ENCODE measurements at places on chromosomes 7 and 10.

- no peak for DNase-seq
Measured at GRCh38 chr7:120825576-120825975, 32.4 kb downstream of the TSPAN12 start.

GRCh38 chr7:69510114-69510513 lies 88.2 kb upstream of the AUTS2 start:
- no peak for DNase-seq

GRCh38 chr7:24939416-24939815 lies 40.6 kb downstream of the OSBPL3 start:
- DNase-seq, result no peak

- no peak for DNase-seq
Measured at GRCh38 chr10:72318418-72319262, 36.1 kb downstream of the DNAJB12 start.

- no peak for DNase-seq
Measured at GRCh38 chr7:148733496-148733895, 34.8 kb downstream of the CUL1 start.

- no peak for DNase-seq
Measured at GRCh38 chr7:1224086-1224716, 8.5 kb upstream of the UNCX start.

DNA sequence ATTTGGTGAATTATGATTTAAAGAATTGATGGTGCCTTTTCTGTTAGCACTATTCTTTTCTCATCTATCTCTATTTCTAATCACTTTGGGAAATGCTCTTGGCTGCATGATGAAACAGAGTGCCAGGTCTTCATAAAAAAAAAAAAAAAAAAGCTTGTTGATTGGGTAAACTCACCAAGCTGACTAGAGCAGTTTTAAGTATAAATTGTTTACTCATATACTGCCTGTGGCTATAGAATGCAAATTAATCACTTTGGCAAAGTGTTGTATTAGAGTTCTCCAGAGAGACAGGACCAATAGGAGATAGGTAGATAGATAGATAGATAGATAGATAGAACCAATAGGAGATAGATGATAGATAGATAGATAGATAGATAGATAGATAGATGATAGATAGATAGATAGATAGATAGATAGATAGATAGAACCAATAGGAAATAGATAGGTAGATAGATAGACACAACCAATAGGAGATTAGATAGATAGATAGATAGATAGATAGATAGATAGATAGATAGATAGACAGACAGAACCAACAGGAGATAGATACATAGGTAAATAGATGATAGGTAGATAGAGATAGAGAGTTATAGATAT lies 20.1 kb upstream of the TBXAS1 start:
- DNase-seq, result no peak

- no peak for DNase-seq
Measured at GRCh38 chr10:78038105-78038504, 4.4 kb downstream of the RPS24 start.

GRCh38 chr10:132469197-132469884 lies 68.2 kb upstream of the INPP5A start:
- no peak for DNase-seq

DNA sequence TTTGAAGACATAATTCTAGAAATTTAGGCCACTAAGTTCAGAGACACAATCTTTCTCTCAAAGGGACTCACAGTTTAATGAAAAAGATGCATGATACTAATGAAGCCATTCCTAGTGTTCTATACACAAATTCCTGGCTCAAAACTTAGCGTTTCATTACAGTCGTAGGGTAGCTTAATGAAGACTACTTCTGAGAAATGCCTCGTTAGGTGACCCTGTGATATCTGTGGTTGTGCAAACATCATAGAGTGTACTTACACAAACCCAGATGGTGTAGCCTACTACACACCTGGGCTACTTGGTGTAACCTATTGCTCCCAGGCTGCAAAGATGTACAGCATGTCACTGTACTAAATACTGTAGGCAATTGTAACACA lies 488 bp upstream of the CHCHD3 start:
- no peak for DNase-seq

GRCh38 chr7:113825832-113826231 lies 93.0 kb downstream of the PPP1R3A start:
- no peak for DNase-seq

DNA sequence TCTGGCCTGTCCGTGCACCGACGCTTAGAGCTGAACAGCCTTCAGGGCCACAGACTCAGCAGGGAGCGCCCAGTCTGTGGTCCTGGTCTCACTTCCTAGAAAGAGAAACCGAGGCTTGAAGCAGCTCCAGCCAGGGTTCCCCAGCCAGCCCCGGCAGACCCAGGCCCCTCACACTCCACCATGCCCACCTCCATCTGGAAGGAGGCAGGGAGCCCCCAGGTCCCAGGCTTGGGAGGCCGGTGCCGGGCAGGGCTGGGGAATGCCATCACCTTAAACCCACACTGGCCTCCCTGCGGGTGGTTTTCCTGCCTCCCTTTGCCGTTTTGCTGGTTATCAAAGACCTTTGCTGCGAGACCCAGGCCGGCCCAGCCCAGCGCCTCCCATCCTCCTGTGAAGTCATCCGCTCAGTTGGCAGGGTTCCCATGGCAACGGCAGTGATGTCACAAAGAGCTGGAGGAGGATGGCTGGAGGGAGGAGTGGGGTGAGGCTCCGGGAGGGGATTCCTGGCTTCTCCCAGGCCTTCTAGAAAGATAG lies 24.0 kb downstream of the ELFN1 start:
- no peak for DNase-seq

DNA sequence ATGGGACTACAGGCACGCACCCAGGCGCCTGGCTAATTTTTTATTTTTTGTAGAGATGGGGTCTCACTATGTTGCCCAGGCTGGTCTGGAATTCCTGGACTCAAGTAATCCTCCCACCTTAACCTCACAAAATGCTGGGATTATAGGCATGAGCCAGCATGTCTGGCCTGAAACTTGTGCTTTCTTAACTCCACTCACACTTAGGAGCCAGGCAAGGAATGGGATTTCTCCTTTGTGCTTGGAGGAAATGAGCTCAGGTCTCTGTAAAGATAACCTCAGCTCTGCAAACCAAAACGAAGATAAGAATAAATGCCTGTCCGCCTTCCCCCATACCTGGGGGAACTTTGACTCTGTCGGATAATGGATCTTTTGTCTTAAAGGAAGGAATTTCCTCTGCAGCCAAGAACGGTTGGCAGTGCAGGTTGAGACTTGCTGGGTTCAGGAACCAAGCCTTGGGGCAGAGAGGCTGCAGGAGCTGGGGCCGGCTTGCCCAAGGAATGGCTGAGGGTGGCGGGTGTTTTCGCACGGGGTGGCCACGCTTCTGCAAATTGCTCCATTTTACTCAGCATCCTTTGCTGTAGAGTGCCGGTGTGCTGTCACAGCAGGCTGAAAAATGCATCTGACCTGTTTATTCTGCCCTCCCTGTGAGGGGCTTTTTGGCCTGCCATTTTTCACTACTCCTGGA lies 174.2 kb downstream of the KIAA1217 start:
- DNase-seq, result no peak

GRCh38 chr7:30201161-30201666 lies 66.4 kb downstream of the MTURN start:
- no peak for DNase-seq

GRCh38 chr7:15488401-15488800 lies 73.4 kb downstream of the AGMO start:
- DNase-seq, result no peak

- no peak for DNase-seq
Measured at GRCh38 chr10:47022311-47023131, 111.3 kb downstream of the PTPN20 start.

GRCh38 chr7:71659622-71660021 lies 527.7 kb downstream of the GALNT17 start:
- no peak for DNase-seq

- DNase-seq, result no peak
Measured at GRCh38 chr7:69994886-69995542, 396.7 kb downstream of the AUTS2 start.

DNA sequence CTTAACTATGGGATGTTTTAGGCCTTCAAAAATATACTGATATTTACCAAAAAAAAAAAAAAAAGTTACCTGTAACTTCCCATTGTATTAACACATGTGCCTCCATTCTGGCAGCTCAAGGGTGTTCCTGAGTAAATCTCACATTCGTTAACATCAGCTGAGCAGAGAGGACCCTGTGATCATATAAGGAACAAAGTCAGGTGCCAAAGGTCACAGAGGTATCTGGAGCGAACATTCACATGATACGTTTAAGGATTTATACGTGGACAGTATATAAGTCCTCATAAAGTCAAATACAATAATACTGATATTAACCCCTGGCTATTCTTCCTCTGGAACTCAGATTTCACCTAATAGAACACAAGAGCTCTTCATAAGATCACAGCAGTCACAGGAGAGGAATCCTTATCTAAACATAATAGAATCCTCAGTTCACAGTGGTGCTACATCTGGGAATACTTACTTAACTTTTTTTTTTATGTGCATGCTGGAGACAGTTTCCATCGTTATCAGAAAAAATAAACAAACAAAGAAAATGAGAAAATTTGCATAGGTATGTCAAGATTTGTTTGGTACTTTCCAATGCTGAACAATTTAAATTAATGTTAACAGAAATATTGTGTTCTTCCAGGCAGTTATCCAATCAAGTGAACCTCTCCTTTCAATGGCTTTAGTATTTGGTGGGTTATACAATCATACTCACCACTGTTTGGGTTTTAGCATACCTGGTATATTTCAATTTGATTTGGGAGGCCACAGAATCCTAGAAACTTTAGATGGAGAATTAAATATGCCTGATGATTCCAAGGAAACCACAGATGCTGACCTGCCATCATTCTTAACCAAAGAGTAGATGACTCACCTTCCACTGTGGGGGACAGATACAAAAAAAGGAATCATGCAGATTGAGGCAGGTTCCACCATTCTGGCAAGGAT lies 6.6 kb downstream of the CUBN start:
- peak; percentile 19 for DNase-seq

DNA sequence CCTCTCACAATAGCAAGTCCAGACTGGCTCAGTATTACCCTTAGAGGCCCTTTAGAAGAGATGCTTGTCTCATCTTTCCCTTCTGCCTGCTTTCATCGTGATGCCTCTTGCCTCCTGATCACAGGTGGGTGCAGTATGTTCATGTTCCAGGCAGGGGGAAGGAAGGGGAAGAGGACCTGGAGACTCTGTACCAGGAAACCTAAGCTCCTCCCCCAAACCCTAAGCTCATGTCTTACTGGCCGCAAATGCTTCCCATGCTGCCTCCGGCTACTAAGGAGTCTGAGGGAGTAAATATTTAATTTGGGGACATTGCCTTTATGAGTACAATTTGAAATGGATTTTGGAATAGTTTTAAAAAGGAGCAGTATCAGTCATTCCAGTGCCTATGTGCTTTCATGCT lies 192.6 kb downstream of the CDCA7L start:
- DNase-seq, result no peak

- DNase-seq, result no peak
Measured at GRCh38 chr7:55536619-55537457, 35.5 kb downstream of the VOPP1 start.

DNA sequence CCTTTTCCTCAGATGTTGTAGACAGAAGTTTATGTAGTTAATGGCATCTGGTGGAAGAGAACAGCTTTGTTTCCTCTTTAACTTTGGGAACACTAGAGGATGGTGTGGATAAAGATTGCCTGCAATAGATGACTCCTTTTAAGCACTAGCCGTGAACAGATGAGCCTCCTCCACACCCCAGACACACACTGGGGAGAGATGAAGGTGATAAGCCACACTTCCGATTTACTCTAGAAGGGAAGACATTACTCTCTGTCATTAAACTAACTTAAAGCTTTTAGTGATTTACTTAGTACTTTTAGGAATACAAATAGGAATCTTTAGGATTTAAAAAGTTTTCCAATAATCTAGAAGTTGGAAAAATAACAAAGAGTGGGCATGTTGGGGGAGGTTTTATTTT lies 6.8 kb downstream of the HSPA14 start:
- DNase-seq, result no peak

DNA sequence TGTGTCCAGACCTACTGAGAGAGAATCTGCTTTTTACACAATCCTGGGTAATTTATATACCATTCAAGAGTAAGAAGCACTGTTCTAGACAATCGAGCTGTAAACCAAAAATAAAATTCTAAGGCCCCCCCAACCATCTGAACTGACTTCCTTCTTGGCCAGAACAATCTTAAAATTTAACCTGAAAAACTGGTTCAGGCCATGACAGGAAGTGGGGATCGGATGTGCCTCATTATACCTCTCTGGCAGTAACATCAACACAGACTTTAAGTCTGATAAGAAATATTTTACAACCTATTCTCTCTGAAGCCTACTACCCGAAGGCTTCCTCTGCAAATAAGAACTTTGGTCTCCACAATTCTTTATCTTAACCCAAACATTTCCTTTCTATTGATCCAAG lies 75.2 kb upstream of the KIF5B start:
- no peak for DNase-seq

GRCh38 chr7:2082139-2082998 lies 150.4 kb downstream of the MAD1L1 start:
- peak; percentile 97 for DNase-seq

- peak; percentile 21 for DNase-seq
Measured at GRCh38 chr10:61733358-61733940, 70.7 kb downstream of the CABCOCO1 start.

DNA sequence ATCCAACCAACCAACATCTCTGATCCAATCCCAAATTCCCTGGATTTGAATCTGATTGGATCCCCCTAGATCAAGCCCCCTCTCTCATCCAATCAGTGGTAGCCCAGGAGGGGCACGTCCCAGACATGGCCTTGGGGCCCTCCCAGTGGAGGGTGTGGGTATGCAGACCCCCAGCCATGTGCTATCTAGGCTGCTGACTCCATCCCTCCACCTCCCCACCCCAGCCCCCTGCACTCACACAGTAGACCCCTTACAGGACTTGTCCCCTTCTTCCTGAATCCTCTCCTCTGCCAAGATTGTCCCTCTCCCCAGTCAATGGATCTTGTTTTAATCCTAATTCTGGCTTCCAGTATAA lies 153.4 kb downstream of the OAT start:
- no peak for DNase-seq

GRCh38 chr7:100731937-100732636 lies 1.3 kb upstream of the ZAN start:
- DNase-seq, result no peak

DNA sequence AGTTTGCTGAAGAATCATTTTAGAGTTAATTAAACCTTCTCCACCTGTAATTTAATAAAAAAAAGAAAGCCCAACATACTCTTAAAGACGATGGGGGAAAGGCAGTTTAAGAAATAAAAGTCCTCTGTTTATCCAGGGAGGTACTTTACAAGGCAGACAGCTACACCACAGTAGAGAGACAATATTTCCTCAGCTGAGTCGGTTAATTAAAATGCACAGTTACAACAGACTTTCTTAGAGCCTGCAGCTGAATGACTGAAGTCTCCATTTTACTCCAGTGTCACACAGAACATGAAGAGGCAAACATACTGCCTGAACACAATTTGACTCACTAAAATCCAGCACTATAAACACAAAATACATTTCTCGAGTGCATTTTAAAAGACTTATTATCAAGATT lies 15.1 kb downstream of the LRRTM3 start:
- DNase-seq, result no peak

DNA sequence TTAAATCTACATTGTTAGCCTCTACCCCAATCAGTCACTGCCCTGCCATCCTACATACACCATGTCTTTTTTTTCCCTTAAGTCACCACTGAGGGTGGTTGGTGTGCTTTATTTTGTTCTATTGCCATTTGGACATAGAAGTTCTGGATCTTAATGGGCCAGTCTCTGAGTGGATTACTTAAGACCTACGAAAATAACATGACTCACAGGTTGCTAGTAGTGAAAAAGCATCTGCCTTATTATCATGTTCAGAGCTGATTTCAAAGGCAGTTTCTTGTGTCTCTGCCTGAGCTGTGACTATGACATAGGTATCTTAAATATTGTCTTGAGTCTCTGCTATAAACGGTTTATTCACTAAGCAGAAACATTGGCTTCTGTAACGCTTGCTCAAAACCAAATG lies 410.8 kb downstream of the MDFIC start:
- no peak for DNase-seq

All from AG08396 (cell line).